ENCODE measurements at places on chromosomes 4 and X. TPM values are rescaled to one million over a fixed set of nuclear protein-coding genes. Genes with fewer than 3 reads are reported as not detected.

The PDCL2 gene
- total RNA-seq = not detected

The CXCL11 gene
- total RNA-seq = 0.52 TPM

The CT83 gene
- not detected for total RNA-seq

The NLRP2B gene
- total RNA-seq = not detected

The GAGE12E gene
- total RNA-seq = not detected

The N4BP2 gene
- total RNA-seq = 15.0 TPM

DNA sequence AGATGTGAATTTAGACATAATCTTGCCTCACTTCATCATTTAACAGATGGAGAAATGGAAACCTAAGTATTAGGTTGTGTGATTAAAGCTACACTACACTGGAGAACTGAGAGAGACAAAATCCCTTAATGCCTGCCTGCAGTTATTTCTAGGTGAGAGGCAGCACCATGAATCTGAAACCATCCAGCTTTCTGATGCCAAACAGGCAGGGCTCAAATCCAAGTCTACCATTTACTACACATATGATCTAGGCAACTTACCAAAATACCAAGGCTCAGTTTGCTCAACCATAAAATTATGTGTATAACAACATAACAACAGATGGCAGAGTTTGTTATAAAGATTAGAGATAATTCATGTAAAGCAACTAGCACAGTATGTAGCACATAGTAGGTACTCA is 38.7 kb downstream of the GABRA4 start:
- no peaks in the 10 kb centered on the region for H3K36me3 ChIP-seq
- no peaks in the 10 kb centered on the region for H3K4me1 ChIP-seq
- no peak overlapping the region for H3K27ac ChIP-seq
- H3K4me3 ChIP-seq = no peak overlapping the region

GRCh38 chr4:5890063-5890727 is 2.7 kb downstream of the CRMP1 start:
- DNase-seq = no peak
- H3K4me1 ChIP-seq = peaks cover 26% of the 10 kb centered on the region
- no peaks in the 10 kb centered on the region for H3K36me3 ChIP-seq
- H3K27me3 ChIP-seq = no peaks in the 10 kb centered on the region

DNA sequence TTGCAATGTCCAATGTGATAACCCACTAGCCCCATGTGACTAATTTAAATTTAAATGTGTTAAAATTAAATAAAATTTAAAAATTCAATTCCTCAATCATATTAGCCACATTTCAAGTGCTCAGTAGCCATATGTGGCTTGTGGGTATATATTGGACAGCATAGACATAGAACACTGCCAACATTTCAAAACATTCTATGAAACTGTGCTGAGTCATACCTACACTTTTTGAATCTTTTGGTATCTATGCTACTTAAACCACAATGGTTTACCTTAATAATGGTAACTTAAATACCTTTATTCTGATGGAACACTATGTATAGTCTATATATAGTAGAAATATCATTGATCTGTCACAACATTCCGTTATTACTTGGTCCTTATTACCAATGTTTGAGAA is 223.4 kb upstream of the ATOH1 start:
- H3K27me3 ChIP-seq = no peaks in the 10 kb centered on the region
- DNase-seq = no peak
- no peak overlapping the region for H3K27ac ChIP-seq
- H3K4me1 ChIP-seq = no peaks in the 10 kb centered on the region

- no peak overlapping the region for H3K27ac ChIP-seq
- no peaks in the 10 kb centered on the region for H3K27me3 ChIP-seq
- H3K4me3 ChIP-seq = no peak overlapping the region
- no peaks in the 10 kb centered on the region for H3K36me3 ChIP-seq
Observed at GRCh38 chr4:52106660-52107059, 55.6 kb downstream of the SPATA18 start.

DNA sequence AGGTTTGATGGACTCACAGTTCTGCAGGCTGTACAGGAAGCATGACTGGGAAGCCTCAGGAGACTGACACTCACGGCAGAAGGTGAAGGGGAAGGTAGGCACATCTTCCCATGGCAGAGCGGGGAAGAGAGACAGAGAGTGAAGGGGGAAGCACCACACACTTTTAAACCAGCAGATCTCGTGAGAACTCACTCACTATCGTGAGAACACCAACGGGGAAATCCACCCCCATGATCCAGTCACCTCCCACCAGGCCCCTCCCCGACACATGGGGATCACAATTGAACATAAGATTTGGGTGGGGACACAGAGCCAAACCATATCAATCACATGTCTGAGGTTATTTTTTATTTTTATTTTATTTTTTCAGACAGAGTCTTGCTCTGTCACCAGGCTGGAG is 4.9 kb upstream of the NAT8L start:
- H3K4me3 ChIP-seq = no peak overlapping the region
- H3K36me3 ChIP-seq = no peaks in the 10 kb centered on the region
- H3K27ac ChIP-seq = no peak overlapping the region
- no peaks in the 10 kb centered on the region for H3K27me3 ChIP-seq
- DNase-seq = no peak

DNA sequence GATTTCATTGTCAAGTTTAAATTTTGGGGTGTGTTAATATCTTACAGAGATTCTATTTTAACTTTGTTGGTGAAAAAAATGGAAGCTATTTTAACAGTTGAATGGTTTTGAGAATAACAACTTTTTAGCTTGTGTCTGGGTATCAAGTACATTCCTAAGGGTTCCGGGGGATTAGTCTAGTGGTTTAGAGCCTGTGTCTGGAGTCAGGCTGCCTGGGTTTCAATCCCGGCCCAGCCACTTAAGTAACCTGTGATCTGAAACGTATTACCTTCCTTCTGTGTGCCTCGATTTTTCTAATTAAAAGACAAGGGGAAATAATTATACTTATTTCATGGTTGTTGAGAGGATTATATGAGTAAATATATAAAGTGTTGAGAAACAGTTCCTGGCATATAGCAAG is 288.6 kb upstream of the NR3C2 start:
- peaks cover 16% of the 10 kb centered on the region for H3K4me1 ChIP-seq
- H3K27me3 ChIP-seq = no peaks in the 10 kb centered on the region

DNA sequence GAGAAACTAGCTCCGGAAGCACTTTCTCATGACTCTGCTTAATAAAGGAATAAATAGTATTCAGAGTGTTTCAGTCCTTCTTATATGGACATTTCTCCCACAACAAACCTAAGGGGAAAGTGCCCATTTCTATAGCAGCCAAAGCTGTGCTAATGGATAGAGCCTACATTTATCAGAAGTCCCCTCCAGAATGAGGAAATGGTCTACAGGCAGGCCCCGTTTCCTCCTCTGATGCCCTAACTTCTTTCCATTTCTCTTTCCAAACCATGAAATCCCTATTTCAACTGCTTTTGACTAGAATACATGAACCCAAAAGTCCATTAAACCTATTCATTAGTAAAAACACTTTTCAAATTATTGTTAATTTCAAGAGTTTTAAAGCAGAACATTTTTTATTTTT is 4.5 kb downstream of the ACSL1 start:
- H3K27me3 ChIP-seq = no peaks in the 10 kb centered on the region
- H3K36me3 ChIP-seq = no peaks in the 10 kb centered on the region
- H3K4me1 ChIP-seq = peaks cover 25% of the 10 kb centered on the region

- no peak overlapping the region for H3K27ac ChIP-seq
- no peak for DNase-seq
- H3K27me3 ChIP-seq = no peaks in the 10 kb centered on the region
- H3K4me1 ChIP-seq = peaks cover 7% of the 10 kb centered on the region
Observed at GRCh38 chrX:16082470-16083085, 40.8 kb upstream of the GRPR start.

DNA sequence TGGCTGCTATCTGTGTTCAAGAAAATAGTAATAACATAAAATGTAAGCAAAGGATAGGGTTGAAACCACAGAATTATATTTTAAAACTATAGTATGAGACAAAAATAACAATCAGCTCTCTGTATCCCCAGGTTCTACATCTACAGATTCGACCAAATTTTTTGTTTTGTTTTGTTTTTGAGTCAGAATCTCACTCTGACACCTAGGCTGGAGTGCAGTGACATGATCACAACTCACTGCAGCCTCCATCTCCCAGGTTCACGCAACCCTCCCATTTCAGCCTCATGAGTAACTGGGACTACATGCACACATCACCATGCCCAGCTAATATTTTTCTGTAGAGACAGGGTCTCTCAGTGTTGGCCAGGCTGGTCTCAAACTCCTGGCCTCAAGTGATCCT is 113.2 kb downstream of the MAB21L2 start:
- H3K4me1 ChIP-seq = peaks cover 3% of the 10 kb centered on the region
- H3K27ac ChIP-seq = no peak overlapping the region
- no peaks in the 10 kb centered on the region for H3K27me3 ChIP-seq

GRCh38 chr4:147513091-147513490 is 32.2 kb downstream of the EDNRA start:
- no peaks in the 10 kb centered on the region for H3K27me3 ChIP-seq
- H3K4me3 ChIP-seq = no peak overlapping the region
- DNase-seq = no peak
- H3K36me3 ChIP-seq = no peaks in the 10 kb centered on the region

DNA sequence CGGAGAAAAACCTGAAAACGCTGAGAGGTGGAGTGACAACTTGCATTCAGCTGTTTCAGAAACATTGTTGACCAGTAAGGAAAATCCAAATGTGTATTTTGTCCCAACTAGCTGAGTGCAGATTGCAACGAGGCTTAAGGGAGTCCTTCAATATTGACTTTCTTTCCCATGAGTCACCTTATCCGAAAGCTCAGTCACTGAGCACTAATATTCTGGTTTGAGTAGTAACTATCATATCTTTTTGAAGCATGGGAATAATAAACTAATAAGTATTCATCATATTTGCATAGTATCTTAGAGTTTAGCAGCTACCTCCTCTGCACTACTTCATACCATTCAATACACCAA is 604.3 kb downstream of the PACRGL start:
- no peak overlapping the region for H3K27ac ChIP-seq

DNA sequence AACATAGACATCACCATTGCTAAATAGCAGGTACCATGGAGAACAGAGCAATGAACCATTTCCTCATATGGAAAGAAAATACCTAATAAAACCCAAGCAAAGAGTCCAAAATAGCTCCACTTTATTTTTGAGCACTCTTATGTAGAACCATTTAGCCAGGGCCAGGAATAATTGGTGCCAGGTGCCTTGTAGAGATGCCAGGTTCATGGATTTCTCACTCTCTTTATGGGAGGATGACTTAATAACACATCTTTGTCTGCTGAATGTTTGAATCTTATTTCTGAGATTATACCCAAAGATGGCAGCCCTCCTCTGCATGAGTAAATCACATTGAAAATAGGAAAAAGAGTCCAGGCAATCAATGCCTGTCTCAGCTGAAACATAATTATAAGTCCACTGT is 212.3 kb upstream of the SFRP2 start:
- no peaks in the 10 kb centered on the region for H3K27me3 ChIP-seq
- H3K36me3 ChIP-seq = no peaks in the 10 kb centered on the region
- DNase-seq = no peak
- no peak overlapping the region for H3K27ac ChIP-seq
- H3K4me3 ChIP-seq = no peak overlapping the region

- no peak for DNase-seq
- peaks cover 13% of the 10 kb centered on the region for H3K4me1 ChIP-seq
- no peaks in the 10 kb centered on the region for H3K36me3 ChIP-seq
- H3K27me3 ChIP-seq = no peaks in the 10 kb centered on the region
- no peak overlapping the region for H3K4me3 ChIP-seq
- no peak overlapping the region for H3K27ac ChIP-seq
Observed at GRCh38 chrX:39821709-39822095, 276.1 kb downstream of the BCOR start.

DNA sequence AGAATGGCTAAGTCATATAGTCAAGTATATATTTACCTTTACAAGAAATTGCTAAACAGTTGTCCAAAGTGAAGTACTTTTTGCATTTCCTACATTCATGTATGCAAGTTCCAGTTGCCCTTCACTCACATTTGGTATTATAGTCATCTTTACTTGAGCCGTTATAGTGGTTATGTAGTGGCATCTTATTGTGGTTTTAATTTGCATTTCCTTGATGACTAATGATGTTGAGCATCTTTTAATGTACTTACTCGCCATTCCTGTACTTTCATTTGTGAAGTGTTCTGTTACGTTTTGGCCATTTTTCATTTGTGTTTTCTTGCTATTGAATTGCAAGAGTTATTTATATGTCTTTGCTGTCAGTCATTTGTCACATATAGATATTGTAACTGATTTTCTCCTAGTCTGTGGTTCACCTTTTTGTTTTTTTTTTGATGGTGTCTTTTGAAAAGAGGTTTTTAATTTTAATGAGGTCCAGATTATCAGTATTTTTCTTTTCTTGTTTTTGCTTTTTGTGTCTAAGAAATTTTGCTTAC is 27.6 kb downstream of the ARFIP1 start:
- no peak overlapping the region for H3K27ac ChIP-seq
- peaks cover 24% of the 10 kb centered on the region for H3K4me1 ChIP-seq
- H3K36me3 ChIP-seq = no peaks in the 10 kb centered on the region
- H3K27me3 ChIP-seq = no peaks in the 10 kb centered on the region
- no peak overlapping the region for H3K4me3 ChIP-seq
- DNase-seq = no peak

- H3K4me3 ChIP-seq = no peak overlapping the region
- H3K27me3 ChIP-seq = no peaks in the 10 kb centered on the region
- no peaks in the 10 kb centered on the region for H3K36me3 ChIP-seq
- DNase-seq = no peak
- no peaks in the 10 kb centered on the region for H3K4me1 ChIP-seq
Observed at GRCh38 chr4:4968161-4968725, 51.0 kb downstream of the CYTL1 start.

GRCh38 chrX:140099221-140099620 is 133.9 kb upstream of the CXorf66 start:
- no peaks in the 10 kb centered on the region for H3K27me3 ChIP-seq
- no peak for DNase-seq
- H3K4me3 ChIP-seq = no peak overlapping the region
- no peaks in the 10 kb centered on the region for H3K4me1 ChIP-seq
- no peaks in the 10 kb centered on the region for H3K36me3 ChIP-seq

DNA sequence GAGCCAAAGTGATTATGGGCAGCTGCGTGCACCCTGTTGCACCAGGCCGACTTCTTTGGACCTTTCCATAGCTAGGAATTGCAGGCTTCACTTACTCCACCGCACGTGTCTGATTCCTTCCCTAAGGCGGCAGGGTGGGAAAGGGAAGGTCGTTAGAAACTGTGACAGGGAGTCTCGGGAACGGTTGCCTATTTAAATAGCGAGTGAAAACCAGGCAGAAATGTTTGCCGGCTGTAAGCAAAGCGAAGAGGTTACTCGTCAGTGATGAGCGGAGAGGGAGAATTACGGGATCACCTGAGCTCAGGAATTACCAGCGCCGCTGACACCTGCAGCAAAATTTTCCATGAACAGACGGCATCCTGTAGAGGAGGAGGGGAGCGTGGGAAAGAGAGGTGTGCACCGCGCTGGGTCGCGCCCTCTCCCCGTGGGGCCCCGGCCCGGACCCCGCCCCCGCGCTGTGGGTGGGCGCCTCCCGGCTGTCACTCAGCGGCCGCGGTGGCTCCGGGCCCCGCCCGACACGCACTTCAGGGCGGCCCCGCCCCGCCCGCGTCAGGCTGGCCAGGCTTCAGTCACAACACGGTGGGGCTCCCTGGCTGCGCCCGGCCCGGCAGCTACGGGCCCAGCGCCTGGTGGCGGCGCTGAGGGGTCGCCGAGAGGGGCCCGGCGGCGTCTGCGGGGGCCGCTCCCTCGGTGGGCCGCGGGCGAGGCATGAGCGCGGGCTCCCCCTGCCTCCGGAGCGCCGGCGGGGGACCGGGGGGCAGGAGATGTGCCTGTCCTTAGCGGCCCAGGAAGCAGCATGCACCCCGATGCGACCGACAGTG is at the start of gene SNX25:
Gene SNX25, plus strand, starts transcription at position 568 of the 821 bp plus-strand sequence. Its CDS starts 229 bp downstream, at position 797.
- peak within 1 kb of the TSS; percentile 30 for H3K4me3 ChIP-seq
- peak within 1 kb of the TSS; percentile 97 for H3K27ac ChIP-seq
- H3K36me3 ChIP-seq = no peaks in the 10 kb centered on the region
